D721Med (cell line): ENCODE measurements at places on chromosomes 13 and 19.

DNA sequence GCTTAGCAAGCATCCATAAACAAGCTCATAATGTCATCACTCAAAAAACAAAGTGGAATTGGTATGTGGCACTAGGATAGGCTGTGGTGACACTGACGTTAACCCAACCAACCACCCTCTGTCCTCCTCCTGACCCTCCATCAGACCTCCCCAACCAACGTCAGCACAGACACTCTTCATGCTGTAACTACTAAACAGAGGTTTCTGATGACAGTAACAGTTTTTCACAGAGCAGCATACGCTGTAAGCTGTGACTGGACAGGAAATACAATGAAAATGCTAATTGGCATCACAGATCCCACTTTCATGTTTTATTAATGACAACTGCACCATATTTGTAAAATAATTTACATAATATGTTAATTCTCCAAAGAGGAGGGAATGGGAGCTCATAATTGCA is 238.0 kb downstream of the IRS2 start:
- no peak for DNase-seq

DNA sequence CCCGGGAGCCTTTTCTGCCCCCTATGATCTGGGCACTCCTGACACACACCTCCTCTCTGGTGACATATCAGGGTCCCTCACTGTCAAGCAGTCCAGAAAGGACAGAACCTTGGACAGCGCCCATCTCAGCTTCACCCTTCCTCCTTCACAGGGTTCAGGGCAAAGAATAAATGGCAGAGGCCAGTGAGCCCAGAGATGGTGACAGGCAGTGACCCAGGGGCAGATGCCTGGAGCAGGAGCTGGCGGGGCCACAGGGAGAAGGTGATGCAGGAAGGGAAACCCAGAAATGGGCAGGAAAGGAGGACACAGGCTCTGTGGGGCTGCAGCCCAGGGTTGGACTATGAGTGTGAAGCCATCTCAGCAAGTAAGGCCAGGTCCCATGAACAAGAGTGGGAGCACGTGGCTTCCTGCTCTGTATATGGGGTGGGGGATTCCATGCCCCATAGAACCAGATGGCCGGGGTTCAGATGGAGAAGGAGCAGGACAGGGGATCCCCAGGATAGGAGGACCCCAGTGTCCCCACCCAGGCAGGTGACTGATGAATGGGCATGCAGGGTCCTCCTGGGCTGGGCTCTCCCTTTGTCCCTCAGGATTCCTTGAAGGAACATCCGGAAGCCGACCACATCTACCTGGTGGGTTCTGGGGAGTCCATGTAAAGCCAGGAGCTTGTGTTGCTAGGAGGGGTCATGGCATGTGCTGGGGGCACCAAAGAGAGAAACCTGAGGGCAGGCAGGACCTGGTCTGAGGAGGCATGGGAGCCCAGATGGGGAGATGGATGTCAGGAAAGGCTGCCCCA is 8.5 kb upstream of the CEACAM7 start:
- no peak for DNase-seq

- DNase-seq: no peak
Observed at GRCh38 chr19:48921721-48922500, 11.6 kb upstream of the DHDH start.

DNA sequence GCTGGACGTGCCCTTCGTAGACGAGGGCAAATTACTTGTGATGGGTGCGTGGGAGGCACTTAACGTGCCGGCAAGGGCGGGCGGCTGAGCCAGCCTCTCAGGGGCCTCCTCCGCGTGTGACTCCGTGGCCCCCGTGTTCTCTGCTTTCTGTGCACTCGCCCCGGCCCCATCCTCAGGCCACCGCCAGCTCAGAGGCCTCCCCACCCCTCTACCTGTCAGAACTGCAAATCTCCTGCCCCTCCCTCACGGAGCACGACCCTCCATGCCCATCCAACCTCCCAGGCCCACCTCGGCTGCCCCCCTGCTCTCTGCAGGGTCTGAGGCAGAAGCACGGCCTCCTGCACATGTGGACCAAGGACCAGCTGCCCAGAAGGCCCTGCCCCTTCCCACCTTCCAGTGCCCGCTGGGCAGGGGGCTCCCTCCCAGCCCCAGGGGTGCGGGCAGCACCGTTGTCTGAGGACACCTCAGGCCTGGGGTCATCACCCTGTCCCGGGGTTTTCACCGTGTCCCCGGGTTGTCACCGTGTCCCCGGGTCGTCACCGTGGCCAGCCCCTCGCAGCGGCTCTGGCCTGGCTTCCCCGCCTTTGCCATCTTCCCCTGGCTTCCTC is 44.5 kb downstream of the TMEM255B start:
- no peak for DNase-seq

DNA sequence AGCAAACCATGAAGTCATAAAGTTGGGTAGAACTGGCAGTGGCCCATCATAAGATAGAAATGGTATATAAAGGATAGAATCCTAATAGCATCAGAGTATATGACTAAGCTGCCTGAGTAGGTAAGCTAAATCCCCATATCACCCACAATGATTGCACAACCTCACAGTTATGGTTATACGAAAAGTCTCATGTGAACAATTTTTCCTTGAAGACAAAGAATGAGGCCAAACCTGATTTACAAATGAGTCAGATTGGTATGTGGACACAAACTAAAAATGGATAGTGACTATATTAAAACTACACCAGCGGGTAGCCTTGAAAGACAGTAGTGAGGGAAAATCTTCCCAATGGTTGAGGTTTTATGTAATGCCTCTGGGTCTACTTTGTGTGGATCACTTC is 40.9 kb upstream of the UFM1 start:
- DNase-seq: no peak

GRCh38 chr19:4357095-4357797 is 13.9 kb downstream of the MPND start:
- no peak for DNase-seq

DNA sequence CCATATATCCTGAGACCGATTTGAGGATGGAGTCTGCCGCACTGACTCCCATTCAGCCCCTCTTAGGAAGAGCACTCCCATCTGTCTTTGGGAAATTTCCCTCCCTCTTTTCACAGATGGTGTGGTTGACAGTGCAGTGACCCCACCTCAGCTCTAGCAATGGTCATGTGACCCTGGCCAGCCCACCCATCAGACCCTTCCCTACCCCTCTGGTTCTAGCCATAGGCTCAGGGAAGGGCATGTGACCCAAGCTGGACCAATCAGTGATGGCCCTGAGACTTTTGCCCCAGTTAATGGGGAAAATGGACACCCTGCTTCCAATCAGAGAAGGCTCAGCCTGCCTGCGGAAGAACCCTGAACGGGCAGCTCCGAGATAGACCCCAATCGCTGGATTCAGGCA is 26.3 kb downstream of the IL12RB1 start:
- DNase-seq: no peak

DNA sequence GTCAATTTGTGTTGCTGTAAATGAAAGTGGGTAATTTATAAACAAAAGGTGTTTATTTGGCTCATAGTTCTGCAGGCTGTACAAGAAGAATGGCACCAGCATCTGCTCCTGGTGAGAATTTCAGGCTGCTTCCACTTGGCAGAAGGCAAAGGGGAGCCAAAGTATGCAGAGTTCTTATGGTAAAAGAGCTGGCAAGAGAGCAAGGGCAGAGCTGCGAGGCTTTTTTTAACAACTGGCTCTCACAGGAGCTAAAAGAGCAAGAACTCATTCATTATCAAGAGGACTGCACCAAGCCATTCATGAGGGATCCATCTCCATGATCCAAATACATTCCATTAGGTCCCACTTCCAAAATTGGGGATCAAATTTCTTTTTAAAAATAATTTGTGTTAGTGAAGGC is 1712.7 kb downstream of the SLITRK5 start:
- DNase-seq: no peak

DNA sequence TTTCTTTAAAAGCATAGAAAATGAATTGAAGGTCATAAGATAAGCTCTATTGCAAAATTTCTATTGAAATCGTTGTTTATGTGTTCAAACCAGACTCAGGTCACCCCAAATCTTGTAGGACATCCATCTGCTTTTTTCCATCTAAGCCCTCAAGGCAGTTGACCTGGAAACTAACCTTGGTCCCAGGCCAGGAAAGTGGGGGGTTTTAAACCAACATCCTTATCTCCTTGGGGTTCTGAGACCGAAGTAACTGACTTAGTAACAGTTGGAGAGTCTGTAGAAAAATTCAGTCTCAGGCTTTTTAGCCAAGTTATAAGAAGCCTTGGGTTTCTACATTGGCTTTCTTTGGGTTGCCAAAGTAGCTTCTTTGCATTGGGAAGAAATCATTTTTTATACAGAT is 23.4 kb downstream of the ZNF507 start:
- no peak for DNase-seq
